Activated CD4-positive, alpha-beta T cell treated with anti-CD3 and anti-CD28 coated beads, Interleukin-2, Interleukin-6, amounts not matched to agents 100 ng/mL and 50 ng/mL, durations not matched to agents 16 hours and 8 hours (primary cell): ENCODE measurements at places on chromosomes 7 and 10.

DNA sequence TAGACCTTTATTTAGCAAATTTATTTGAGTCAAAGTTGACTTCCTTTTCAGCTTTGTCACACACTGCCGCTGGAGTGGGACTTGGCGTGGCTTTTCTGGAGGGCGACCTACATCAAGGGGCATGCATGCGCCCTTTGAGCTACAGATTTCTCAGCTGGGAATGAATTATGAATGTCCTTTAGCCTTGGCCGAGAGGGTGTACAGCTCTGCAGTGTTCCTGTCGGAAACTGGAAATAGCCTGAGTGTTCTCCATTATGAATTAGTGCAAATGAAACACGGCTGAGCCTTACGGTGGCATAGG, 79.7 kb downstream of the GLRX3 start:
- no peak for DNase-seq

- no peak for DNase-seq
These were observed 240.2 kb downstream of the PRKG1 start for GRCh38 chr10:51314481-51314880.

DNA sequence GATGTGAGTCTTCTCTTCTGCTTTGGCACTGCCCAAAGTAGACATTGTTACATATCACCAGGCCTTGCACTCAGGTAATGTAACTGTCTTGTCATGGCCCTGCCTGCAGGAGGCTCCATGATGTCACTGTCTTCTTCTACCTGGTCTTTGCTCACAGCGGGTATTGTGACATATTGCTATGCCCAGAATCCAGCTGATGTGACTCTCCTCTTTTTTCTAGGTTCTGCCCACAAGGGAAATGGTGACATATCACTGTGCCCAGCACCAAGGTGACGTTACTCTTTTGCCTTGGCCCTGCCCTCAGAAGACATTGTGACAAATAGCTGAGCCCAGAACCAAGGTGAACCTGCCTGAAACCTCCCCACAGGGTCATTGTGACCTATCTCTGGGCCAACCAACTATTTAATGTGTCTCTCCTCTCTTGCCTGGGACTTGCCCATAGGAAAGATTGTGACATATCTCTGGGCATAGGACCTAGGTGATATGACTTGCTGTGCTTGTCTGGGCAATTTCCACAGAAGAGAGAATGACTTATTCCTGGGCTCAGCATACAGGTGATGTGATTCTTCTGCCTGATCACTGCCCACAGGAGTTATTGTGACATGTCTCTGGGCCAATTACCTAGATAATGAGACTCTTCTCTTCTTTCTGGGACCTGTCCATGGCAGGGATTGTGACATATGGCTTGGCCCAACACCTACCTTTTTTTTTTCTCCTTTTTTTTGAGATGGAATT, 26.5 kb upstream of the ZNF107 start:
- no peak for DNase-seq

GRCh38 chr7:150357771-150358427, 10.7 kb upstream of the REPIN1 start:
- DNase-seq, result no peak

DNA sequence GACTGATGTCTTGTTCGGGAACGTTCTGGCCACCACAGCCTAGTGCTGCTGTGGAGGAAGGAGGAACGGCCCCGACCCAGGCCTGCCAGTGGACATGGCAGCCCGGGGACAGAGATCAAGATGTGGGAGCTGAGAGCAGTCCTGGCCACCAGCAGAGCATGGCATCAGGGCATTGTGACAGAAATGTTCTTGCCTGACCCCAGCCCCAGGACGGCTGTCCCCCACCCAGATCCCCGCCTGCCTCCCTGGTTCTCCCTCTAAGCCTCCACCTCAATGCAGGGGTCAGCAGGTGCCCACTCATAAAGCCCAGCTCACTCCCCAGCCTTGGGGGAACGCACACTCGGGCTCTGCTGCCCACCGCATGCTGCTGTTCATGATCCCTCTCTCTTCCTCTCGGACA, 42.9 kb upstream of the HSPA12A start:
- no peak for DNase-seq

DNA sequence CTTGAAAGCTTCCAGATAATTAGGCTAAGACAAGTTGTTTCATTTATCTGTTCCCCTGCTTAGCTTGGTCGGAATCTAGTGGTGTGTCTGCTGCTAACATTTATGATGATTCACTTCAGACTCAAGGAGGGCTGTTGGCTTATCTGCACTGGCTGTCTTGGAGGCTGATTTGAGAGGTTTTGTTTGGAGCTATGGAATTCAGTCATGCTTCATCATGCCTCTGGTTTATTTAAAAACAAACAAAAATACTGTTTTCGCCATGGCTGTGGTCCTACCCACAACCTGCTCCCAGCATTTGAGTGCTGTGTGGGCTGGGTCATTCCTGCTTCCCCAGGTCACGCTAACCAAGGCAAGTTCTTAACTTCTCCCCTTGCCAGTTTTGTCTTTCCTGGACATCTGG, 11.7 kb upstream of the ARPC1B start:
- no peak for DNase-seq

- peak; percentile 90 for DNase-seq
These were observed 13.1 kb downstream of the LZTS2 start for GRCh38 chr10:101012525-101013364.

DNA sequence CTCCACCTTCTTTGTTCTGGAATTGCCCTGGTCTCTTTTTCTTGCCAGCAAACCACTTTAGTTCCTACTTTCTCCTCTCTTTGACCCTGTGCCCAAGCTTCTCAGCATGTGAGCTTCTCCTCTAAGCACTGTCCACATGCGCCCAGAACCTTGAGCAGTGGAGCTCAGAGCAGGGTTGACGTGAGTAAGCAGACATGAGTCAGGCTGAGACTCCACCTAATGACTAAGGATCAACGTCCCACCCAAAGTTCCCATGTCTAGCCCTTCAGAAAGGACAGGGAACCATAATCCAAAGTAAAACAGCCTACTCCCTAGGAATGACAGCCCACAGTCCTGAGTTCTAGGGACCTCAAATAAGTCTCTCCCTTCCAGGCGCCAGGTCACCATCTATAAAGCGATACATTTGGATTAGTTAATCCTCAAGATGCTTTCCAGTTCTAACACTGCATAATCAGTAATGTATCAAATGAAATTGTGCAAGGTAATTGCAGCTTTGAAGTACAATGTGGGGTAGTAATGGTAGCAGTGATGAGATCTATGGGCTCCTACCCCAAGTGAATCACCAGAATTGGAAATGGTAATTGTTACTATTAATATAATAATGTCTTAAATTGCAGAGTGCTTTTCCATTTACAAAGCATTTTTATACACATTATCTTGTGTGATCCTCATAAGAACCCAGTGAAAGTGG, 44.5 kb downstream of the KCNMA1 start:
- no peak for DNase-seq

DNA sequence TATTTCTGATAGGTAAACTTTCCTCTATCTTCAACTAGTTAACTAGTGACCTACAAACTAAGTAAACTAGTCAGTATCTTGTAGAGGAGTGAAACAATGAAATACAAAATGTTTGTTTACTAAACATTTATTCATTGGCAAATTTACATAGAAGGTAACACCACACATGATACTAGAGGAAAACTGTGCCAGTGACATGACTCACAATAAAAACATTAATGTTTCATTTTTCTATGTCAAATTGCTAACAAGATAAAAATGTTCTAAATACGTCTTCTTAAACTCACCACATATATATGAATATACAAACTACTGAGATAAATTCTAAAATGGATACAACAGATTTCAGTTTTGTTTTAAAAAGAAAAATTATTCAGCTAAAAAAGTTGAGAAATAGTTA, 471.3 kb downstream of the PARD3 start:
- DNase-seq, result no peak

DNA sequence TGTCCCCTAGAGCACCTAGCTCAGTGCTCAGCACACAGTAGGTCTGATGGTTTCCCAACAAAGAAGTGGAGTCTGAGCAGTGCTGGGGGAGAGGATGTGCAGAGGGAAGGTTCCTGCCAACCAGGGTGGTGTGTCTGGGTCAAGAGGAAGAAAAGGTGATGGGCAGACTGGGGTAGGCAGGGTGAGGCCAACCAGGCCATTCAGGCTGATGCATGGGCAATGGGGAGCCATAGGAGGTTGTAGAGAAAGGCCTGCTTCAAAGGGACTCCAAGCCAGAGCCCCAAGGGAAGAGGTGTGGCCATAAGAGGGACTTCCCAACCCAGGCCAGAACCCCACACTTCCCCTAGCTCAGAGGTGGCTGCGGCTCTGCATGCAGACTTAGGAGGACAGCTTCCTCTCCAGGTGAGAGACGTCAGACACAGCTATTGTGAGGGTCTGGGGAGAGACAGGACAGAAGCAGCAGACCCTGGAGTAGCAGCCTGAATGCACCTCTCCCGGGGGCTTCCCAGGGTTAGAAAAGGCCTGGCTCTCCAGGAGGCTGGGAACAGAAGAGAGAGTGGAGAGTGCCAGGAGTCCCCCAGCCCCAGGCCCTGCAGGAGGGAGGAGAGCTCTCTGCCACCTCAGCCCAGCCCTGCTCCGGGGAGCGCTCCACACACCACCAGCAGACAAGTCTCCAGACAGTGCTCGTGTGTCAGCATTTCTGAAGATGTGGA, 87.4 kb upstream of the ZMIZ1 start:
- DNase-seq, result peak; percentile 51

DNA sequence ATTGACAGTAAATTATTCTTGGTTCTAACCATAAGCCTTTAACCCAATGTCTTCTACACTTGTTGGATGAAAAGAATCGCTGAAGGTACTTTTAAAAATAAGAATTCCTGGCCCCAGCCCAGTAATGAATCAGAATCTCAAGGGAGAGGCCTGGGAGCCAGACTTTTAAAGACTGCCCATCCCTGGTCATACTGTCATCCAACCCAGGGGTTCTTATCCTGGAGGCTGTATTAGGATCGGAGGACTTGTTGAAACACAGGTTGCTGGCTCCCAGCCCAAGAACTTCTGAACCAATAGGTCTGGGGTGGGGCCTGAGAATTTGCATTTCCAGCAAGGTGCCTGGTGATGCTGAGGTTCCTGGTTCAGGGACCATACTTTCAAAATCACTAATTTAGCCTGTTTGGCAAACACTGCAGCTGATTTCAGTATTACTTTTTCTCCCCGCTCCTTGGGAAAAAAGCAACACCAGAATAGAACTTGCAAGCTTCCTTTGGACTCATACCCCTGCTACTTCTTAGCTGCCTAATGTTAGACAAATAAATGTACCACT, 79.5 kb upstream of the FAM133B start:
- DNase-seq, result peak; percentile 66

- DNase-seq, result no peak
These were observed 307.8 kb upstream of the TPK1 start for GRCh38 chr7:145143685-145144084.

DNA sequence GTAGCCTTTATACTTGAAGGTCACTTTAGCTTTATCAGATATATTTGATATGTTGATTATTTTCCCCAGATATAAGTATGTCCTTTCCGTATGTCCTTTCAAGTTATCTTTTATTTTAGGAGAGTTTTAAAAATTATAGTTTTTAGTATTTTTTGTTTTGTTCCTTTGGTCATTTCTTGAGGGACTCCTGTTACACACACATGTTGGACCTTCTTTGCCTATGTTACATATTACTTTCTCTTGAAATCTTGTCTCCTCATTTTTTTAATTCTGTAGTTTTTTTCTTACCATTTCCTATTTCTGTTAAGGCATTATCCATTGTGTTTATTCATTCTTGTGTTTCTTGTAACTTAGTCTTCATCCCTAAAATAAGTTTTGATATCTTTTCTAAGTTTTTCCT, 23.9 kb downstream of the GLCCI1 start:
- DNase-seq, result no peak

DNA sequence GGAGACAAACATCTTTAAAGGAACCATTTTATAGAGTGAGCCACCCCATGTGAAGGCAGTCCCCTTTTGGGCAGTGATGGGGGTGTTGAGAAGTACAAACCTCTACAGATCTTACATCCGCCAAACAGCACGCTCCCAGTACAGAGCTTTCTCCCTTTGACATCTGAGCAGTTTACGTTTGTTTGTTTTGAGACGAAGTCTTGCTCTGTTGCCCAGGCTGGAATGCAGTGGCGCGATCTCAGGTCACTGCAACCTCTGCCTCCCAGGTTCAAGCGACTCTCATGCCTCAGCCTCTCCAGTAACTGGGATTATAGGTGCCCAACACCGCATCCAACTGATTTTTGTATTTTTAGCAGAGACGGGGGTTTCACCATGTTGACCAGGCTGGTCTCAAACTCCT, 128.9 kb downstream of the CCDC3 start:
- no peak for DNase-seq

- DNase-seq, result no peak
These were observed 47.5 kb downstream of the BRAF start for GRCh38 chr7:140877249-140877524.

DNA sequence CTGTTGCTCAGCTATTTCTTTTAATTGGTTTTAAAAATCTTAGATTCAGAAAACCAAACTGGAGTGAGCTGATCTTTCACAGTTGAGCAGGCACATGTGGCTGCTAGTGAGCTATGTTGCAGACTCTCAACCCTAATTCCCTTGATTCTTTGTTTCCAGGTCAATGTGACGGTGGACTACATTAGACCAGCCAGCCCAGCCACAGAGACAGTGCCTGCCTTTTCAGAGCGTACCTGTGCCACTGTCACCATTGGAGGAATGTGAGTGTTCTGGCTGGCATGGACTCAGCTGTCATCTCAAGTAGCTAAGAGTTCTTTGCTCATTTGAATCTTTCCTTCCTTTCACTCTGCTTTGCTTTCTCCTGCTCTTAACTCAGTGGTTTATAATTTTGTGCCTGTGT, 187.1 kb downstream of the LRRC4 start:
- no peak for DNase-seq

DNA sequence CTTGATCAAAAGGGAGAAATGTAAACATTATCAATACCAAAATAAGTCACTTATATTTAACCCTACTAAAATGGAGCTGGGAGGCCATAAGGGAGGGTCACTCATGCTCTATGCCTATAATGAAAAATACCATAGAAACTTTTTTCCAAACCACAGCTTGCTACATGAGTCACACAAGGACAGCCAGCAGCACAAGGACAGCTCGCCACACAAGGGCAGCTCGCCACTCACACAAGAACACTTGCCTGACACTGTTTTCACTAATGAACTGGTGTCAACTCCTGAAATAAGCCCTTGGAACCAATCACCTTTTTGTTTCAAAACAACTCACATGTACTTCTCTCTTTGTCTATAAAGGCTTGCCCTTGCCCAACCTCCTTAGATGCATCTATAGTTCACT, 43.3 kb downstream of the FRMPD2 start:
- DNase-seq, result no peak

DNA sequence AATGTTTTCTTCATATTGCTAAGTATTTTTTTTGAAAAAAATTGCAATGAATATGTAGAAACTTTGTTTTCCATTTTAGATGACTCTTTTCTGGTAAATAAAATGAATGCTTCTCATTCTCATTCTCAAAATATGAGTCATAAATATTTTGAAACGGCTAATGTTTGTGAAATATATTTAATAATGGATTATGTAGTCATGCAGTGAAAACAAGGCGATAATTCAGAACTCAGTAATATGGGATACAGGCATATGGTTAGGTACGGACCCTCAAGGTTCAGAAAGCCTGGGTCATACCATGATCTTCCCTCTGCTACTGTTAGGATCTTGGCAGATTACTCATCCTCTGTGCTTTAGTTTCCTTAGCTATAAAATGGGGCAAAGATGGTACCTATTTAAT, 46.2 kb upstream of the SLC39A12 start:
- DNase-seq, result no peak
